ENCODE measurements at places on chromosomes 1 and 21. TPM values are rescaled to one million over a fixed set of nuclear protein-coding genes. Genes with fewer than 3 reads are reported as not detected.

PRR9 gene
- not detected for total RNA-seq

ECM1 gene
- total RNA-seq, result 0.73 TPM

ZFP69 gene
- total RNA-seq, result 4.3 TPM

PDC gene
- not detected for total RNA-seq

MAN1C1 gene
- total RNA-seq, result 7.8 TPM

FCRL1 gene
- not detected for total RNA-seq

KAZN gene
- total RNA-seq, result 11.8 TPM

KANK4 gene
- total RNA-seq, result 0.22 TPM

ESPN gene
- 16.3 TPM for total RNA-seq

NBPF4 gene
- total RNA-seq, result not detected

TRIM46 gene
- total RNA-seq, result 15.0 TPM

SLC44A3 gene
- total RNA-seq, result 5.0 TPM

BLACAT1 gene
- total RNA-seq, result 3.8 TPM

NUP210L gene
- total RNA-seq, result not detected

RNF187 gene
- 113 TPM for total RNA-seq

TESK2 gene
- 10.9 TPM for total RNA-seq

SYT2 gene
- 11.0 TPM for total RNA-seq

KIF2C gene
- total RNA-seq, result 68.1 TPM

IL12RB2 gene
- 1.4 TPM for total RNA-seq

APCS gene
- not detected for total RNA-seq

GSTM1 gene
- 16.7 TPM for total RNA-seq

FAM72D gene
- 12.7 TPM for total RNA-seq

HCRTR1 gene
- total RNA-seq, result 0.35 TPM

XPR1 gene
- 41.5 TPM for total RNA-seq

MSH4 gene
- 0.22 TPM for total RNA-seq

GJB3 gene
- 1.1 TPM for total RNA-seq

TSPAN1 gene
- total RNA-seq, result not detected

CDA gene
- total RNA-seq, result 3.3 TPM

TMCO1 gene
- 61.6 TPM for total RNA-seq

WNT3A gene
- 0.19 TPM for total RNA-seq

CD2 gene
- total RNA-seq, result not detected

FCRL4 gene
- total RNA-seq, result not detected

GBP5 gene
- total RNA-seq, result not detected

OR2AK2 gene
- total RNA-seq, result not detected

SMCP gene
- total RNA-seq, result not detected

FHAD1 gene
- 0.69 TPM for total RNA-seq

NUF2 gene
- 24.1 TPM for total RNA-seq

RHBG gene
- 2.2 TPM for total RNA-seq

RXRG gene
- total RNA-seq, result not detected

FNBP1L gene
- 94.2 TPM for total RNA-seq

BGLAP gene
- 1.2 TPM for total RNA-seq

LRRC71 gene
- total RNA-seq, result not detected

CATSPERE gene
- 0.45 TPM for total RNA-seq

GNAT2 gene
- total RNA-seq, result not detected

VSIG8 gene
- not detected for total RNA-seq

DYNLT5 gene
- total RNA-seq, result 0.93 TPM

CYP4Z1 gene
- total RNA-seq, result not detected

TLR5 gene
- 0.94 TPM for total RNA-seq

CELA3A gene
- not detected for total RNA-seq

ITLN2 gene
- 4.7 TPM for total RNA-seq

TAS1R1 gene
- 0.13 TPM for total RNA-seq

STYXL2 gene
- total RNA-seq, result 0.34 TPM

All from H1 (cell line).